Stimulated activated CD4-positive, alpha-beta T cell treated with anti-CD3 and anti-CD28 coated beads, Interleukin-12 subunit alpha, Interleukin-12 subunit beta, amount 100 ng/mL, for 4 hours (primary cell): ENCODE measurements at places on chromosomes 1 and 21.

DNA sequence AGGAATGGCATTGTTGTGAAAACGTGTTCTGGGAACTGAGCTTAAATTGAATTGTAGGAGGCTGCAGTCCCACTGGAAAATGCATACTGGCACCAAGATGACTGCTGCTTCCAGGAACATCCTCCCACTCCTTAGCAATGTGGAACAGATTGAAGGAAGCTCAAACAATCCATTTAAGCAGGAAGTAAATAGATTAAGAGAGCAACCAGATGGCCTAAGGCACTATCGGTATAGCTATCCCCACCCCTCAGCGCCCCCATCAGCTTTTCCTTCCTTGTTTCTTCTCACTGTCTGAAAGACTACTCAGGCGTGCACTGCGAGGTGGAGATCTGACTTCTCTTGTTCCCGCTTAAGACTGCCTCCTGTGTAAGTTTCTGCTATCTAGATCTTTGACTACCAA lies 4.0 kb upstream of the IFI16 start:
- no peak for DNase-seq

DNA sequence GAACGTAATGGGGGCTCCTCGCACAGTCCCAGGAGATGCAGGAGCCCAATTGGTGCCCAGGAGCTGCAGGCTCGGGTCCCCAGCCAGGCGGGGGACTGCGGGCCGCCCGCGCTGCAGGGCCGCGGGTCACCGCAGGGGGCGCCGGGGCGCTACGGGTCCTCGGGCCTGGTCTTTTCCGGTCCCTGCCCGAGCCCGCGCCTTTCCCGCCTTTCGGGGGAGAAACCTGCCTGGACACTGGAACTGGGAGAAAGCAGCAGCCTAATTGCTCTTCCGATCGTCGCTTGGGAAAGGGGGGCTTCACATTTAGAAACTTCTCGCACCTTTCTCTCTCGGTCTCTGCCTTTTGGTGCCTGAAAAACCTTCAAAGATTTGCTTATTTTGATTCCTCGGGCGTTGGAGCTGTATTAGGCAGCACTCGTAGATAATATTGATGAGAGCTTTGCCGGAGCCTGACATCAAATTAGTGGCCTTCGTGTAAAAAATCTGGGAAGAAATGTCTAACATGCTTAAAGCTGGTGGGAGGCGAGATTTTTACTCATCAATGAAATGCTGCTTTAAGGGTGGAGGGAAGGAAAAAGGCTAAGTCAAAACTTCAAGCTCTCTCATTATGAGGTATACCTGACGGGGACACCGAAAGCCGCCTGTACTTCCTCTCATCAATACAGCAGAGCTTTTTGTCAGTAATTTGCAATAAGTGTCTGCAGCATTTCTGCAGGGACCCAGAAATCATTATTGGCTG lies 12.6 kb upstream of the BARHL2 start:
- no peak for DNase-seq

DNA sequence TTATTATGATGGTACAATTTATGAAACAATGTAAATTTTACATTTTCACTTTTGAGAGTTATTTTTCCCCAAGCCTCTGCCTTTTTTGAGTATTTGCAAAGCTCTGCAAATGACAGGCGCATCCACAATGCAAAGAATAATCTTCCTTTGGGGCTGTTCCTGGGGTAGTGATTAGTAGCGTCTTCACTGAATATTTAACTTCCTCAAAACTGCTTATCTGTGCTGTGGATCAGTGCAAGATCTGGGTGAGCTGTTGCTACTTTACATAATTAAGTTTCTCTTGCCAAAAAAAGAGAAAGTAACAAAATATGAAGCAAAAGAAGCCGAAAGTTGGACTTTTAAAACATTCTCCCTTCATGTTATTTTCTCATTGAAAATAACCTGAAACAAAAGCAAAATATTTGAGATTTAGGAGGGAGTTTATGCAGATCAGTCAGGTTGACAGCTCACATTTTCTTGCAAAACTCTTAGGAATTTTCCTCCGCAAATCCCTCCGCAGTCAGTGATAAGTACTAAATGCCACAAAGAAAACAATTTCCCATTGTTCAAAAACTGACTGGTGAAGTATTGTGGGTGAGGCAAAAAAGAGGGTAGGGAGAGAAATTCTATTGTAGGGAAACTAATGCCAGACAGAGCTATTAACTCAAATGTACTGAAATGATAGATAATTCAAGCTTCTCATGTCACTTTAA lies 276.4 kb upstream of the B3GALT2 start:
- no peak for DNase-seq

GRCh38 chr1:115939455-115939854 lies 36.9 kb upstream of the SLC22A15 start:
- DNase-seq = no peak

DNA sequence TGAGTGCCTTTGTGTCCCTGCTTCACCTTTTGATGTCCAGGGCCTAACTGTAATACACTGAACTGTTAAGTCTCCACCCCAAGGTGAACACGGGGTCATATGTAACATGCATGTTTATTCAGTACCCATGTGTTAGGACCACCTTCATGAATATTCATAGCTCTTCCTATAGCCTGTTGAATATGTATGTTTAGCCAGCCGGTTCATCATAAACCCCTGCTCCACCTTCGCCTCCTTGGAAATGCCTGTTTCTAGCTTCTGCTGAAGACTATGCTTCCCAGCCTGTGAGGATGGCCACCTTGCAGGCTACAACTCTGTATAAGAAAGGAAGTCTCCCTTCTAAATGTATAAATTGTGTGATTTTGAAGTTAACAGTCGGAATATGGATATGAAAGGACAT lies 69.3 kb downstream of the C1orf94 start:
- DNase-seq = no peak

DNA sequence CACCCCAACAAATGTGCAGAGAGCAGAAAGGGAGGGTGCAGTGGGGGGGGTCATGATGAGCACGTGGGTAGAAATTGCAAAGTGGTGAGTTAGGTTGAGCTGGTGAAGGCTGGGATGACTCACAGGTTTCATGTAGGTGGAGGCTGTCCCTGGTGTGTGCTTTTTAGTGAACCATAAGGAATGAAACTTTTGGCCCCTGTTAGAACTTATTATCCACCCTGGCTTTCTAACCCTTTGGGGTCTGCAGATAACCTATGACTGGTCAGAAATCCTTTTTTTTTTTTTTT lies 46.9 kb downstream of the DOP1B start:
- DNase-seq = peak; percentile 26

DNA sequence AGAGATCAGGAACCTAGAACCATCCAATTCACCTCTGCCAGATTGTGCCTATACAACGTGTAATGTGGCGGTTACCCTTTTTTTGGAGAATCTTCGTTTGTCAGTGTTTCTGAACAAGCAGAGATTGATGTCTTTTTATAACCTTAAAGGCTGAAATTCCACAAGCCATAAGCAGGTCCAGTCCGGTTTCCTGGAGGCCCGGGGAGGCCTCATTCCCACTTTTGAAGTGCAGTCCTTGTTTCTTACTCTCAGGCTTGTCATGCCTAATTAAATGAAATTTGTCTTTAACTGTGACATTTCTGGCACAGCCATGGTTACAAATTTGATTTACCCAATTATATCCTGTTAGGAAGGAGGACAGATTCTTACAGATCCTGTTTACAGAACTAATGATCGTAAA lies 27.8 kb downstream of the ZNF362 start:
- DNase-seq = no peak

DNA sequence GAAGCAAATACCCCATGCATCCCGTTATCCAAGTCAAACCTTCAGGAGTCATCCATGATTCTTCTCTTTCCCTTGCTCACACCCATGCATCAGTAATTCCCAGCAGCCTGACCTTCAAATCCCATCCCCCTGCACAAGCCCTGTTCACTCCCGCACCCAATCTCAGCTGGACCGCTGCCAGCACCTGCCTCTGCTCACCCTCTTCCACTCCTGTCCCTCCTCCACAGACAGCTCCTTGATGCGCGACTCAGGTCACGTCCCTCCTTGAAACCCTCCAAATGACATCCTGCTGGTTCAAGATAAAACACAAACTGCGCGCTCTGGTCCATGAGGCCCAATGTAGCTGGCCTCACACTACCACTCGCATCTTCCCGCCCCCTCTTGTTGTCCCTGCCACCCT lies 43.4 kb upstream of the MPZL1 start:
- no peak for DNase-seq

- no peak for DNase-seq
These were observed 17.2 kb downstream of the PODN start for GRCh38 chr1:53079251-53079650.

DNA sequence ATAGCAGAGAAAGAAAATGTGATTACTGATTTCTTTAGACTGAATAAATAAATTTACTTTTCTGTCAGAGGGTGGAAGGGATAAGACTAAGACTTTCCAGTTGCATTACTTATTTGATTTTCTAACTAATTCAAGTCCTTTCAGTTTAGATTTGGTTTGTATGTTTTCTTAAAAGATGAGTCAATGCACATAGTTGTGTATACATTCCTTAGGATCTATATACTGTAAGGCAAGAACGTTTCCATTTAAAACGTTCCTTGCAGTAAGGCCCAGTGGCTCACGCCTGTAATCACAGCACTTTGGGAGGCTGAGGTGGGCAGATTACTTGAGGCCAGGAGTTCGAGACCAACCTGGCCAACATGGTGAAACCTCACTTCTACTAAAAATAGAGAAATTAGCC lies 14.5 kb upstream of the SERTAD4 start:
- no peak for DNase-seq

DNA sequence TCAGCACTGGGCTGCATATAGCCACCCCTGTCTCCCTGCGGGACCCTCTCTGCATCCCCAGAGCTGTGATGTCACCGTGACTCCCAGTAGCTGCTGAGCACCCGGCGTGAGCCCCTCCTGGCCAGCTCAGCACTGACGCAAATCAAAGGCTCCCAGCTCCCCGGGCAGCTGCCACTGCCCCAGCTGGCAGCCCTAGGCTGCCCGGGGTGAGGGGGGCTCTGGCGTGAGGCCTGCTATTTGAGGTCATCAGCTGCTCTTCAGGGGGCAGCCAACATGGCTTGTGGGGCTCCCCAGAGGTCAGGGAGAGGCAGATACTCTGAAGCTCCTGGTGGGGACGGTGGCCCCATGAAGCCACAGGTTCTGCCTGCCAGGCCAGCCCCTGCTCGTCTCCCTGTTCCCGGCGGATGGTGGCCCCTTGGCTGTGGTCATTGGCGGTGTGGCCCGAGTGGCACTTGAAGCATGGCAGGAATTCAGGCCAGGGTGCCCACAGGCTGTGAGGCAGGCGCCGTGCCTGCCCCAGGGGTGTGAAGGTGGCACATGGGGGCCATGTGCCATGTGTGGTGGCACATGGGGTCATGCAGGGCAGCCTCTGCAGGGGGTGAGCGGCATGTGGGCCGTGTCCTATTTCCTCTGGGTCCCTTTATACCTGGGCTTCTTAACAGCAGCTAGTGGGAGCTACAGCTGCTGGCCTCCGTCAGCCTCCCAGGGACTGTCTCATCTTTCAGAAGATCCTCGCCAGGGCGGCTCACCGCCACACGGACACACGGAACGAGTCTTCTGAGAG lies 85.4 kb downstream of the SIK1 start:
- DNase-seq = no peak

DNA sequence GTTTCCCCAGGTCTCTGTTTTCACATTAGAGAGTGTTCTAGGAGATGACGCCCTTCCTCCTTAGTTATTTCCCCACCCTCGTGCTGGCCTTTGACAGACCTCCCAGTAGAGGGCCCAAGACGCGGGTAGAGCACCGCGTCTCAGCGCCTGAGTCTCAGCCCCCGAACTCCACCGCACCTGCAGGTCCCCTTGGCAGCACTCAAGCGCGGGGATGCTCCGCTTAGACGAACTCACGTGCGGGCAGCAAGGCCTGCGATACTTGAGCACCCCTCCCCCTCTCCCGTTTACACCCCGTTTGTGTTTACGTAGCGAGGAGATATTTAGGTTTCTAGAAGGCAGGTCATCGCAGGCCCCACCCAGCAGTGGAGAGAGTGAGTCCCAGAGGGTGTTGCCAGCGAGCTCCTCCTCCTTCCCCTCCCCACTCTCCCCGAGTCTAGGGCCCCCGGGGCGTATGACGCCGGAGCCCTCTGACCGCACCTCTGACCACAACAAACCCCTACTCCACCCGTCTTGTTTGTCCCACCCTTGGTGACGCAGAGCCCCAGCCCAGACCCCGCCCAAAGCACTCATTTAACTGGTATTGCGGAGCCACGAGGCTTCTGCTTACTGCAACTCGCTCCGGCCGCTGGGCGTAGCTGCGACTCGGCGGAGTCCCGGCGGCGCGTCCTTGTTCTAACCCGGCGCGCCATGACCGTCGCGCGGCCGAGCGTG lies at the start of gene CD55:
Gene CD55 (plus strand): TSS at position 600 of the 711 bp plus-strand sequence. CDS start 88 bp downstream, at position 688.
- DNase-seq = peak; percentile 86

GRCh38 chr21:37032877-37033471 lies 26.5 kb downstream of the RIPPLY3 start:
- DNase-seq = no peak

GRCh38 chr1:204896023-204896422 lies 25.4 kb downstream of the NFASC start:
- DNase-seq = no peak

DNA sequence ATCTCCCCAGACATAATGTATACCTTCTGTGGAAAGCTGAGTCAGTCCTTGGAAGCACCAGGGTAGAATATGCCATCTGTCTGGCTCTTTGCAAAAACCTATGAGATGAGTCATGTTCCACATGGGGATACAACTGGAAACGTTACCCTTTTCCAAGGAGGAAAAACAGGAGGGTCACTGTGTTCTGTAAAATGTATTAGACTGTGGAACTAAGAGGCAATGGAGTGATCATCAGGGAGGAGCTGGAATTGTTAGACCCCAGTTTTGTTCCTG lies 16.1 kb upstream of the PSMD4 start:
- DNase-seq = no peak

DNA sequence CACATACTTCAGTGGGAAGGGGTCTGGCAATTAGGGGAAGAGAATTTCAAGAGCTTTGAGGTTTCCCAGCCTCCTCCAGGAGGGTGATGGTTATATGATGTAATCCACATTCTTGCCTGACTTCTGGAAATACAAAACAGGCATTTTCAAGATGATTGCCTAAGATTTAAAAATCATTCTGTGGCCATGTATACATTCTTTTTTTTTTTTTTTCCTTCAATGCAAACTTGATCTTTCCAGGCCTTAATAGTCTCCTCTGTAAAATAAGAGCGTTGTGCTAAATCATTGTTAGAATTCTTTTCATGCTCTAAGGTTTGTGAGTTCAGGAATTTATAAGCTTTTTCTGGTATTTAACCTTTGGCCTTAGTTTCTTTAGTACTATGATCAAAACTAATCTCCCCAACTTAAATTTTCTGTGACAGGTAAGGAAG lies 192.3 kb upstream of the HMCN1 start:
- no peak for DNase-seq

GRCh38 chr1:4700801-4701200 lies 46.4 kb downstream of the AJAP1 start:
- DNase-seq = no peak

GRCh38 chr1:156114101-156114918 lies at the start of gene LMNA:
Gene LMNA (plus strand): TSS chr1:156114711. CDS start chr1:156114919, 208 bp downstream.
- peak; percentile 69 for DNase-seq

GRCh38 chr1:225851805-225852204 lies 30.4 kb downstream of the TMEM63A start:
- no peak for DNase-seq
